ENCODE measurements at places on chromosomes 3 and 15.
A peak's percentile ranks its signal among the peaks of the same experiment; 100 is the strongest.

DNA sequence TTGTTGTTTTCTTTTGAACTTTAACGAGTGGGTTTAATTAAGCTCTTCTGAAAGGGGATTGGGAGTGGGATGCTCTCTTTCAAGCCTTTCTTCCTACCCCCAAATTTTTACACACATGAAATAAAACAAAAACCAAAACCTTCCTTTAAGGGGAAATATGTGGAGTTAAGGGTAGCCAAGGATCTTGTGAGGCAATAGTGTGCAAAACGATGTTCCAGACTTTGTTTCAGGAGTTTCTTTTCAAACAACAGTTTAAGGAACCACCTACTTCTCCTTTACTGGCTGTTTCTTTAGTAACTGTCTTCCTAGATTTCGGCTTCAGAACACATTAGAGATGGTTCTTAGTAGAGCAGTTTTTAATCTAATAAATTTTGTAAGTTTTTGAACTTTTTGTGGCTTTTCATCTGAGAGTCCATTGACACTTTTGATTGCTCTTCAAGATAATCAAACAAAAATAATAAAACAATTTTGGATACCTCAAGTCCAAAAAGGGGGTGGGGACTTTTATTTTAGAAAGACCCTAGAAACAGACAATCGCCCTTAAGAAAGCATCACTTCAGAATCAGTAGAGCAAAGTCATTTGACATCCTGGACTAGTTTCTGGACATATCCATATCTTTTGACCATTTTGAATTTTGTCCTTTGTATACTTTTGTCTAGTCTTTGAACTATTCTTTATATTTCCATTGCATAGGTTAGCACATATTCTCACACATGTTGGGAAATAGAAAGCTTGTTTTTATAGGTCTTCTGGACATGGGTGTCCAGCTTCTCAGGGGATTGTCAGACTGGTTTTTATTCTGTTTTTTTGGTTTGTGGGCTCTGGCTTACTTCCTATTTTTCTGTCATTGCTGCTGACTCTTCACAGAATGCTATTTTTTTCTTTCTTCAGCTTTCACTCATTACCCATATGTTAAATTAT, 6.0 kb downstream of the DIPK2A start:
- no peak for DNase-seq

DNA sequence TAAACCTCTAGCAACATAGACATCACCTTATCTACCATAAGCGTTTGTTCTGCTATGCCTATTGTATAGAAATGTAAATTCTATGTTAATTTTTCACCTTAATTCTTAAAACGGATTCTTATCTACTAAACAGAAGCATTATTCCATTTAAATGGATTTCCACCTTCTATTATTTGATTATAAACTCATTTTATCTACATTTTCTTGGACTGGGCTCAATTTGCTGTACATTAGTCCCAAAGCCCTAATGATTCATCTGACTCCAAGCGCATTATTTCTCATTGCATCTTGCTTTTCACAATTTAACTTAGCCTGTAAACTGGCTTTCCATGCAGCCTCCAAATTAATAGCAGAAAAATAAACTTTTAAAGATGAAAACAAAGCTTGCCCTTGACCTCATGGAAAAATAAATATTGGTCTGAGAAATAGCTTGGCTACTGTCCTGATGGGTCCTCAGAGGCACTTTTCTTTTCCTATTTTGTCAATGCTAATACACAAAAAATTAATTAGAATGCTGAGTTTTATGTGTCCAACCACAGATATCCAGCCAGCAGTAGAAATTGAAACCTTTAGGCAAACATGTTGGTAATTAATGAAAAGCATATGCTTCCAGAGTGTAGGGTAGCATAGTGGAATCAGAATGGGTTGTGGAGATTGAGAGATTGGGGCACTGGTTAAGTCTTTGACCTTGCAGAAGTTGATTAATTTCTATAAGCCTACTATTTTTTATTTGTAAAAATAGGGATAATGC, 81.4 kb upstream of the CFAP20DC start:
- DNase-seq = no peak

GRCh38 chr3:113626503-113627371, 69.7 kb downstream of the USF3 start:
- peak; percentile 3 for DNase-seq

- DNase-seq = no peak
These were observed 446.7 kb upstream of the GBE1 start for GRCh38 chr3:82208002-82208710.

- DNase-seq = no peak
These were observed 57.9 kb downstream of the TRAK1 start for GRCh38 chr3:42148982-42149432.

GRCh38 chr15:95111969-95112368, 880.6 kb downstream of the MCTP2 start:
- no peak for DNase-seq

DNA sequence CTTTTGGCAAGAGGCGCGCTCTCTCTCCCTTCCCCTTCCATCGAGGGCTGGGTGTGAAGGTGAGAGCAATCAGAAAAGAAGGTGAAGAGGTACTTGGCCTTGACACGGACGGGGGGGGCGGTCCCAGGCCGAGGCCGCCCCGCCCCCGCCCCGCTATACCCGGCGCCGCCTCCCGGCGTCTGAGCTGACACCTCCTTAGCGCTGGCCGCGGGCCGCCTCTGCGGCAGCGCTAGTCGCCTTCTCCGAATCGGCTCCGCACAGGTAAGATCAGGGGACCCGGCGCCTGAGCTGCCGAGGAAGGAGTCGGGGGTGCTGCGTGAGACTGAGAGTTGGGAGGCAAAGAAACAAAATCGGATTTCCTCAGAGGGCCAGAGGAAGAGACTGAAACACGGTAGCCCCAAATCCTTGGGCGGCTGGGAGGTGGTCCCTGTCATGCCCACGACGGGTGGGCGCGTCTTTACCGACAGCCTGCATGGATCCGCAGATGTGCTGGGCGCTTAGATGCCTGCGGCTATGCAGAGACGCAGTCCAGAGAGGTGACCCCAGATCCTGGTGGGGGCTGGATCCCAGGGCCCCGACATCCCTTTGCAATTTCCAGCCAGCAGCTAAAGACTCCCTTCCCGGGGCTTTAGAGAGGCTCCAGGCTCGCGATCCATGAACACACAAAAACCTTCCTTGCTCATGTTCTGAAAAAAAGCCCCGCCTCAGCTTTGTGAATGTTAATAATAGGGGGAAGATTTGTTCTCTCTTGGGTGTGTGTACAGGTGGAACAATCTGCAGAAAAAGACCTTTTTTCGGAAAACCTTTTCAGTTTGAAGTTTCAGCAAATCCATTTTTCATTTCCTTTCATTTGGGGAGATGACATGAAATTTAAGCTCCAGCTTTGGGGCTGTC, at the start of gene ENTPD3:
Gene ENTPD3, plus strand, starts transcription at position 184 of the 894 bp plus-strand sequence. CDS start 874 bp downstream, outside the sequence.
- DNase-seq = peak; percentile 9

DNA sequence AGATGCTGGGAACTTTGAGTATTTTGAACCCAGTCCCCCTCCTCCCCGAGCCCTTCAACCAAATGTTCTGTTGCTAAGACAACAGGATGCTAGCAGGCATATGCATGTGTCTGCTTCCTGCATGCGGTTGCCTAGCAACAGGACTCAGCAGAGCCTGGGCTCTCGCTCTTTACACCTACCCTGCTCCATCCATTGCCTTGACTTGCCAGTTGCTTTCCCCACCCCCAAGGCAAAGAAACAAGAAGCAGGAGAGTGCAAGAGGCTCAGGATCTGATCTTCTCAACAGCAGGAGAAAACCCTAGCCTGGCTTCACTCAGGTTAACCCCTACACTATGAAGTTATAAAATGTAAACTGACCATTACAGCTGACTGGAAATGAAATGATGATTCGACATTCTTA, 393.0 kb downstream of the IGSF11 start:
- DNase-seq = peak; percentile 6

GRCh38 chr3:2879587-2879986, 230.6 kb downstream of the IL5RA start:
- no peak for DNase-seq

DNA sequence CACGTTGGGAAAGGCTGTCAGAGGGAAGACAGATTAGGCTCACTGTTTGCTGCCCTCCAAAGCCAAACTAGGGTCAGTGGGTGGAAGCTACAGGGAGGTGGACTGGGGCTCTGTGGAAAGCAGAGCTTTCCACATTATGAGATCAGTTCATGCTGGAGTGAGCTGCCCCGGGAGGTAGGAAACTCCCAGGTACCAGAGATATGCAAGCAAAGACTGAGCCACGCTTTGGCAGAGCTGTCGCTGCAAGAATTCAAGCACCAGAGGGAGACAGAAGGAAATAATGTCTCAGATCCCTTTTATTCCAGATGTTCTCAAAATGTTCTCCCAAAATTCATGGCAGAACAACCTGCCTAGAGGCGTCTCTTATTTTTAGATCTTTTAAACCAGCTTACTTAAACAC, 286.6 kb downstream of the WDR72 start:
- DNase-seq = no peak

All from NCI-H526 treated with DMSO at 0.1 percent for 48 hours (cell line).